ENCODE measurements at places on chromosomes 7 and 10.

GRCh38 chr7:121336579-121336978 is 7.8 kb downstream of the WNT16 start:
- no peak for DNase-seq

DNA sequence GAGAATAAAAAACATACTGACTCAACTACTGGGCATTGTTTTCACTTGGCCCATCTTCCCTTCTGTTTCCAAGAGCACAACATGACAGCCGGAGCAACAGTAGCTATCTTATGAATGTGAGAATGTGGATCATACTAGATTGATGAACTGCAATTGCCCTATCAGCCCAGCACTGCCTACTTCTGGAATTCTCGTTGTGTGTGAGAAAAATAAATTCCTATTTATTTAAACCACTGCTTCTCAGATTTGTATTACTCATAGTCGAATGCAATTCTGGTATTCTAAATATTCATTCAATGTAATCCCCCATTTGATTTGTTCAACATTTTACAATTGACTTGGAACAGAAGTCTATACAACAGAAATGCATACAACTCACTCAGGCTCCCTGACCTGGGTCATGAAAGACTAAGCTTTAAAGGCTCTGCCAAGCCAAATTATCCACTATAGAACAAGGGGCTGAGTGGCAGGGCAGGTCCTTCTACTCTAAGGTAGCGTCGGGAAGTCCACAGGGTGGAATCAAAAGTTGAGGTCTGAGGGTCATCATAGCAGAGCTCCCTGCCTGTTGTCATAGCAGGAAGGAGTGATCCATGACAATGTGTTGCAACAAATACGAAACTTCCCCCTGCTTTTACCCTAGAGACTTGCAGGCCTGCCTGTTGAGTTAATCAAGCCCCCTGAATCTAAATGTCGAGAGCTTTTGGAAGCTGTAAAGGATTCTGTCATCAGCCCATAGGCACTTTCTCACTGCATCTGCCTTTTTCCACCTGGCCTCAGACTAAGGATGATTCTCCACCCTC is 12.4 kb upstream of the JAZF1 start:
- no peak for DNase-seq

DNA sequence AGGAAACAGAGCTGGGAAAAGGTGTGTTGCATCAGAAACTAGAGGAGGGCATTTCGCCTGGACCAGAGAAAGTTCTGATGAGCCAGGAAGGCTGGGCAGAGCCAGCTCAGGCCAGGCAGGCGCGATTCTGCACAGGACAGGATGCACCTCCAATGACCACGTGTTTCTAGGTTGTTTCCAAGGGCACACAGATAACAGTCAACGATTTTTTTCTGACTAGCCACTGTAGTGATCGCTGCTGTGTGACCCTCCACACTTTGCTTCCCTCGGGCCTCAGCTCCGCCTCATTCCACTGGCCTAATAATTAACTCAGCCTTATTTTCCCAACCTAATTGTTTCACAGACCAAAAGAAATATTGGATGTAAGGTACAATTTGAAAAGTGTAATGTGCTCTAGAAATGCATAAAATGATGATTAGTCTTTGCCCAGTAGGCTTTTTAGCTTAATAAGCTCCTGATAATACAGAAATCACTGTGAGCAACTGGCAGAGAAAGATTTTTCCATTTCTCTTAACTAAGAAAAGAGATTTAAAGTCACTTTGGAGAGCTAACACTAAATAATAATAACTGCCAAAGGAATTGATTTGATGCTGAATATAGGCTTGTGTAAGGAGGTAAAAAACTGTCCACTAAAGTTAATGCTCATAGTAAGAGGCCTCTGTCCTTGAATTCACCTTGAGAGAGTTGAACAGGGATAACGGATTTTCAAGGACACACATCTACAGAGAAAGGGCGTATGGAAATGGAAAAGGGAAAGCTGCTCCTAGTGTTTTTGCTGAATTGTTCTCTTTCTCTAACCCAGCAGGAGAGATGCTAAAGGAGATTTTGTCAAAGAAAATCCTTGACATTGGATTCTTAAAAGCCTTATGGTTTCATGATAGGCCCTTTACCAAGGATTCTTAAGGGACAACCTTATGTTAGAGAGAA is 291.0 kb upstream of the C7orf33 start:
- DNase-seq = no peak

GRCh38 chr7:17626235-17626634 is 314.1 kb downstream of the SNX13 start:
- no peak for DNase-seq

DNA sequence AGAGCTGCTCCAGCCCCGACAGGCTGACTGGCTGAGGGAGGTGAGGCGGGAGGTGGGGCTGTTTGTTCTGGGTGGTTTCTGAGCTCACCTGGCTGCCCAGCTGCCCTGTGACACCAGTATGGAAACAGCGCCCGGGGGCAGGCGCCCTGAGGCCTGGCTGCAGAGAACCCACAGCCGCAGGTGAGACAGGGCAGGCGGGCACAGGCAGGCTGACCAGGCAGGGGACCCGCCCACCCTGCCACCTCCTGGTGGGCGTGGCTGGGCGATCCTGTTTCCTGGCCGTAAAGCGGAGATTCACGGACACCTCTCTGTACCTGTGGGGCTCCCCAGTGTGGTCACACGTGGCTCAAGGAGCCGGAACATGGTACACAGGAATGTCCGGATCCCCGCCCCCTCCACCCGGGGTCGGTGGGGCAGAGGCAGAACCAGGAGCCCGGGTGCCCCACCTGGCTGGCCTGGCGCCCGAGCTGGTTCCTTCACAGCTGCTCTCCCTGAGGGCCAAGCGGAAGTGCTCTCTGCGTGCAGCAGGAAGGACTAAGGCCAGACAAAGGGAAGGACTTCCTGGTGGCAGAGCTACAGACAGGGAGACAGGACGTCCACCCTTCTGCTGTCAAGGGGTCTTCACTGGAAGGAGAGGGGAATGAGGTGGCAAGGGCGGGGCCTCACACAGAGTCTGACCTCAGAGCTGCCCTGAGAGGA is 3.9 kb downstream of the MICALL2 start:
- no peak for DNase-seq

- no peak for DNase-seq
Measured at GRCh38 chr10:132143162-132143561, 43.6 kb upstream of the DPYSL4 start.

DNA sequence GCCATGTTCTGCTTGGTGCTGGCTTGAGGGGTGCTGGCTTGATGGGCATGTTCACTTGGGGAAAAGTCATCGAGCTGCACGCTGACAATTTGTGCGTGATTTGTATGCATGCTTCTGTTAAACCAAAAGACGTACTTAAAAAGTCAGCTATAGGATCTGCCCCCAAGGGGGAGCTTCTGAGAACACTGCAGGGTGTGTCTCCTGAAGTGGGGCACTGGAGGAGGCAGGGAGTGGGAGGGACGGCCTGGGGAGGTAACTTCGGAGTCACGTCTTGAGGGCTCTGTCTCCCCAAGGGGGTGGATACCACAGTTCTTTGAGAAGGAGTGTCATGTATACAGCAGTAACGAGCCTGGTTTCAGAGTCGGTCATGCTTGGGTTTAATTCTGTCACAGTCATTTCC is 406.5 kb downstream of the PLXNA4 start:
- no peak for DNase-seq

DNA sequence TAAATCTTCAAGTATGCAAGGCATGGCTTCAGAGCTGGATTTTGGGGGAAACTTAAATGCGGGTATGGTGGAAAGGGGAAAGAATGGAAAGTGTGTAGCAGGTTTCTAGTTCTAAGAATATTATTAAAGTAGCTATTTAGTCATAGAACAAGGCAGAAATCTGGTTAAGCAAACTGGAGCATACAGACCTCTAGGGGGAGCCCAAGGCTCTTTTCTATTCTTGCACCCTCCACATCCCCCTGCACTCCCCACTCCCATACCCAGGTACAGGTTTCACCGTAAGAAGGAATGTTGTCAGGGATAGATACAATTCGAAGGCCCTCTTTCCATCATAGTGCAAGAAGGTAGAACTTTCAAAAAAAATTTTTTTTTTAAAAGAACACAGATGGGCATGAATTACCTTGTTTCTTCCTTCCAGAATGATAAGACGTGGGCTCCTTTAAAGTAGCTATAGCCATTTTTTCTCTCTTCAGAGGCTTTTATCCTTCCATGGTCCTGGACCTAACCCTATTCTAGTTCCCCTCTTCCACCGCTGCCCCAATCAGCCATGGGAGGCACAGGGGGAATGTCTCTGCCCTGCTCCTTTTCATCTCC is 41.5 kb upstream of the SMIM30 start:
- DNase-seq = no peak

DNA sequence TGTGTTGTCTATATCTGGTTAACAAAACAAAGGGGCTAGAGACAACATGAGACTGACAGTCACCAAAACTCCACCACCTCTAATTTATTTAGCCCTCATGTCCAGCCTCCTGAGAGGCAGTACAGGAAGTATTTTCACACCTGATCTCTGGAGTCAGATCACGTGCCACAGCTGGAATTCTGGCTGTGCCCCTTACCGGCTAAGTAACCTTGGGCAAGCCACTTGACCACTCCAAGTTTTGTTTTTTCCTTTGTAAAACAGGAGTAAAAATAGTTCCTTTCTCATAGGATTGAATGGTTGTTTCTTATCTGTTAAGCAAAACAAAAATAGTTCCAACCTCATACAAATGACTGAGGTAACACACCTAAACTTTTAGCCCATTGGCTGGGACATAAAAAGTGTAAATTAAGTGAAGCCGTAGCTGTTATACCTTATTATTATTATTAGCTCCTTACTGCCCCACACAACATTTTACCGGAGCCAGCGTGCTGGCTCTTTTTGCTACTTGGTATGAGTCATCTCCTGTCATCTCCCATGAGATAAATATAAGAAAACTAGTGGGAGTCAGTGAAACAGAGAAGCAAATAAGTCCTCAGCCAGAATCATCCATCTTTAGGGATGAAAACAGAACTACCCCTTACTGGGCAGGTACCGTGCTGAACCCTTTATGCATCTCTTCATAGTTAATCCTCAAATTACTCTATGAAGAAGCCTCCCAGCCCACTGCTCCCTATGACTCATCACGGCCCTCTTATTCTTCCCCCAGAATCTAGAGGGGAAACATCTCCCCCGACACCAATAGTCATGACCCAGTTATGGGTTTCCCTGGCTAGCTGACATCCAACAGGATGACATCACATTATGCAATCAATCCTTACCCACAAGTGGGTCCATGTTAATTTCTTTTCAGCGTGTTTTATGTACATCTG is 44.9 kb downstream of the PPP1R3C start:
- DNase-seq = no peak

DNA sequence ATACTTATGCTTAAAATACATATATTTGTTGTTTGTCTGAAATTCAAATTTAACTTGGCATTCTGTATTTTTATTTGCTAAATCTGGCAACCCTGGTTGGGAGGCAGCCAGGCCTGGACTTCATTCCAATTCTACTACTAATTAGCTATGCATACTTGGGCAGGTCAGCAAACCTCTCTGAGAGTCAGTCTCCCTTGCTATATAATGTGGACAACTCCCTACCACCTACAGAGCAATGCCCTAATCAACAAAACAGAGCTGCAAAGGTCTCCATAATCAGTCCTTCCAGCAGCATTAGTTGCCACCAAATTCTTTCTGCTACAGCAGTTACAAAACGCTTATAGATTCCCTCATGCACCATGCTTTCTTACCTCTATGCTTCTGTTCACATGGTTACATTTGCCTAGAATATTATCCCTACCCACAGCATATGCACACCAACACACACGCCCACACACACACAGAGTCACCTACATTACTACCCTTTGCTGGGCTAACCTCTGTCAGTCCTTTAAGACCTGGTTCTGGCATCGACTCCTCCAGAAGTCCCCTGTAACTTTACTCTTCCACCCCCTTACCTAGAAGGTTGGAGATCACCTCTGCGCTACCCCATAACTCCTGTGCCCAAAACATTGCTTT is 188.7 kb downstream of the FGFR2 start:
- DNase-seq = no peak

DNA sequence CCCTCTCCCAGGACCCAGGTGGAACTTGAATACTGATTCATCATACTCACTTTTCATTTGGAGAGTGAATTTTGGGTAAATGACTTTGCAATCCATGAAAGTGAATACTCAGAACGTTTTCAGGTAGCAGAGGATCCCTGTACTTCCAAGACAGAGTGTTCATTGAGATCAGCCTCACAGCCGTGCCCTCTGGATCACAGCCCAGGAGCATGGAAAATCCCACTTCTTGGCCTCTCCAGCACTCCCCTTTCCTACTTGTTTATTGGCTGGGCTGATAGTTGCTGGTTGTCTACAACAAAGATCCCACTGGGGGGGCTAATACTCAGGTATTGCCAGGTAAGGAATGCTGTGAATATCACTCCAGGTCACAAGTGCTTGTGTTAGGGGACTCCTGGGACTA is 5.9 kb downstream of the GCK start:
- DNase-seq = no peak

GRCh38 chr7:127770885-127771284 is 118.9 kb downstream of the SND1 start:
- DNase-seq = no peak

GRCh38 chr7:128081351-128081750 is 50.1 kb upstream of the LRRC4 start:
- DNase-seq = no peak

DNA sequence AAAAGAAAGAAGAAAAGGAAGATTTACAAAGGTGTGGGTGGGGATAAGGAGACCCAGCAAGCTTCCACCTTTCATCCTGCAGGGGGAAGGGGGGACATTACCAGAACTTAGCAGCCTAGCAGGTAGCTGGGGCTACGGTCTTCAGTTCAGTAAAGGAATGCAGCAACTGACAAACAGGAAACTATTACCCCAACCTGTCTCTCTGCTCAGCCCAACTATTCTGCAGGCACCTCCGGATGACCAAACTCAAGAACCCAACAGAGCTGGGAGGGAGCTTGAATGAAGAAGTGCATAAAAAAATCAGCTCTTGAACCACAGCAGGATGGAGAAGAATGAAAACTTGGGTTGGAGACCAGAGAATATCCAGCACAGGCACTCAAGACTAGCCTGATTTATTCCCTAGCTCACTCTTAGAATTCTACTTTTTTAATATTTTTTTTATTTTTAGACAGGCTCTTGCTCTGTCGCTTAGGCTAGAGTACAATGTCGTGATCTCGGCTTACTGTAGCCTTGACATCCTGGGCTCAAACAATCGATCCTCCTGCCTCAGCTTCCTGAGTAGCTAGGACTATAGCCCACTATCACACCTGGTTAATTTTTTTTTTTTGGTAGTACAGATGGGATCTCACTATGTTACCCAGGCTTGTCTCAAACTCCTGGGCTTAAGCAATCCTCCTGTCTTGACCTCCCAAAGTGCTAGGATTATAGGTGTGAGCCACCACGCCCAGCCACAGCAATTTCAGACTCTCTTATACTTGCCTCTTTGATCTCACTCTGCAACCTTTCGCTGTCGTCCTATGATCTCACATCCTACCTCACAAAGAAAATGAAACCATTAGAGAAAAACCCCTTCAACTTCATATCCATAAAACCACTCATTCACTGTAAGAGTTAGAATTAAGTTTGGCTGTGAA is 18.5 kb upstream of the C10orf67 start:
- DNase-seq = peak; percentile 13

DNA sequence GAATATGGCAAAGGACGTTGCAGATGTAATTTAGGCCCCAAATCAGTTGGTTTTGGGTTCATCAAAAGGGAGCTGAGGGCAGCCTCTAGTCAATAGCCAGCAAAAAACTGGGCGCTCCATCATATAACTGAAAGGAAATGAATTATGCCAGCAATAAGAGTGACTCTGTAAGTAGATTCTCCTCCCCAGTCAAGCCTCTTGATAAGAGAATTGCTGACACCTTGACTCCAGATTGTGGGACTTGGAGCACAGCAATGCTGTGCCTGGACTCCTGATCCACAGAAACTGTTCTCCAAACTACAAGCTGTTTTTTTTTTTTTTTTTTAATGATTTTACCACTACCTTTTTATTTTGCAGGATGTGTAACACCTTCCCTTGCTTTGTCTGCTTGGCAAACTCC is 25.5 kb downstream of the ZFAND4 start:
- no peak for DNase-seq

GRCh38 chr10:102775935-102776669 is 32.4 kb downstream of the WBP1L start:
- peak; percentile 59 for DNase-seq
